ENCODE measurements at places on chromosomes 5 and 9.

- no peak for DNase-seq
Measured at GRCh38 chr5:153879596-153879995, 159.1 kb downstream of the FAM114A2 start.

- DNase-seq: no peak
Measured at GRCh38 chr5:149775785-149776184, 45.7 kb downstream of the PPARGC1B start.

GRCh38 chr9:69743930-69744329, 15.9 kb downstream of the PTAR1 start:
- no peak for DNase-seq

GRCh38 chr9:128159522-128159783, 612 bp upstream of the BBLN start:
- peak; percentile 9 for DNase-seq

DNA sequence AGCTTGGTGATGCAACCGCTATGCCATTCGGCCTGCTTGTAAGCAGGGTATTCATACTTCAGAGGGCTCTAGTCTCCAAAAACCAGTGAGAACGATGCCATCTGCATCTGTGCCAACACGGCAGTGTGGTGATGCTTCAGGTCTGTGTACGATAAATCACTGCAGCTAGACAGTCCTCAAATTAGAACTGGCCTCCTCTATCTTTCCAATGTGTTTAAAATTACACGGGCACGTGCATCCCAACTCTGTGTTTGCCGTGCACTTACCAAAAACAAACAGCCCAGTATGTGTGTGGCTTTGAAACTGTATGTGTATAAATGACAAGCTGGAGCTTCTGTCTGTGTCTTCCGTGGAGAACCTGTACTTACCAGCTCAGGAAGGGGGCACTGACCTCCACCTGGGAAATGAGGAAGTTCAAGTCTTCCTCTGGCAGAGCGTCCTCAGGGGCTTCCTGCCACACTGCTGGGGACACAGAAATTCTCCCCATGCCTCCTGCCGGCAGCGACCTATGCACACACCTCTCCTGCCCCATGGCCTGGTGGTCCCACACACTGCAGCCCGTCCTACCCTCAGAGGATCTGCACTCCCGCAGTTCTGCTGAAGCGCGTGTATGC, 12.3 kb downstream of the MED10 start:
- no peak for DNase-seq

DNA sequence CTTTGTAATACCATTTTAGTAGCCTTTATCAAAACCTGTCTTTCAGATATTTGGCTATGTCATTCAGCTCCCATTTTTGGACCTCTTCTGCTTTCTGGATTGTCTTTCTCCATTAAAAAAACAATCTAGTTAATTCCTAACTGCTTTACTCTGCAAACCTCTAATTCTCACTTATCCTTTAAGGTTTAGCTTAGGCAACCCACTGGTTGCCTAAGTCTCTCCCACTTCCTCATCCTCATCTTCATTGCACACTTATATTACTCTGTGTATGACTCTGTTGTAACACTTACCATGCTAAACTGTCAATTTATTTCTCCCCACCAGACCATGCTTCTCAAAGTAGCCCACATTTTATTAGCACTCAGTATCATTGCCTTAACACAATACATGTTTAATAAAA, 205.0 kb upstream of the DMRTA1 start:
- no peak for DNase-seq

- no peak for DNase-seq
Measured at GRCh38 chr9:81717061-81717746, 27.9 kb upstream of the TLE1 start.

DNA sequence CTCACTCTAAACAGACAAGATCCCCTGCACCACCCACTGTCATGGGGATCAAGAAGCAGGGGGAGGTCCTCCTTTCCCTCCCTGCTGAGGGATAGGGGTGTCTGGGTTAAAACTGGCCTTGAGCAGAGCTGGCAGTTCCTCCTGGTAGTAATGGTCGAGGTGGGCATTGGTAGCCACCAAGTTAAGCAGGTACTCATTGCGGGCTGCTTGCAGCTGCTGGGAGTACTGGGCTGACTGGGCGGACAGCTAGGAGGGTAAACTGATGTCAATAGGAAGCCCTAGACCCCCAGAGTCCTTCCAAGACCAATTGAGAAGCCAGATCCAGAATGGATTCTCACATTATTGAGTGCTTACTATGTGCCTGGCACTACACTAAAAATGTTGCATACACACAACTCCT, 3.4 kb downstream of the FCHSD1 start:
- no peak for DNase-seq
